ENCODE measurements at places on chromosomes 3 and 15.

- no peak for DNase-seq
Observed at GRCh38 chr3:49476563-49476962, 6.5 kb downstream of the DAG1 start.

DNA sequence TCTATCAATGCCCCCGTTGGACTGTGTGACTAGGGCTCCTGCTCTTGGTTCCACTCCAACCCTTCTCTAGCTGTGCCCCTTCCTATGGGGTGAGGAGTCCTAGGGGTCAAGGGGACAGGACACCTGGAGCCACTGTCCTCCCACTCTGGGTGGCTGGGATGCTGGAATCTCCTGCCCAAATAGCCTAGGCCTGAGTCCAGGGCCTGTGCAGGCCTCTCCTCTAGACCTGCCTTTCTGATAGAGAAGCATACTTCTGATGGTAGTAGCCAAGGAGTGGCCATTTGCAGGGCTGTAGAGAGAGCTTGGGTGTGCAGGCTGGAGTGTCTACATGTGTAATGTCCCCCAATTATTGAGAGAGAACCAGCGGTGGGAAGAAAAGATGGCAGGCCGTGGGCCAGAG lies 54.2 kb downstream of the ITGA11 start:
- no peak for DNase-seq

DNA sequence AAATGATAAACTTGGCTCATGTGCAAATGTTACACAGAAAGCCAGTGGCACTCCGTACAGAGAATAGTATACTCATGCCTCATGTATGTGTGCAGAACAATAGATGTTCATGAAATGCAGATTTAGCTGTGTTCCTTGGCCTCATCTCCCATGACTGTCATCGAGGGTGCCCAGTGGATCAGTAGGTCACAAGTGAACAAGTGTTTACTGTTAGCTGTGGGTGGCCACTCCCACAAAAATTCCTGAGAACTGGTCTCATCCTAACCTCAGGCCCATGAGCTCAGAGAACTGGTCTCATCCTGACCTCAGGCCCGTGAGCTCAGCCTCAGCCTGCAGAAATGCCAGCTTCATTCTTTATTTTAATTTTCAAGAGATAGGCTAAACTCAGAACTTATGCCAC lies 124.1 kb downstream of the GADL1 start:
- no peak for DNase-seq

- no peak for DNase-seq
Observed at GRCh38 chr3:20185331-20185678, 701 bp downstream of the SGO1 start.

GRCh38 chr3:88626456-88627120 lies 476.8 kb downstream of the C3orf38 start:
- peak; percentile 96 for DNase-seq

DNA sequence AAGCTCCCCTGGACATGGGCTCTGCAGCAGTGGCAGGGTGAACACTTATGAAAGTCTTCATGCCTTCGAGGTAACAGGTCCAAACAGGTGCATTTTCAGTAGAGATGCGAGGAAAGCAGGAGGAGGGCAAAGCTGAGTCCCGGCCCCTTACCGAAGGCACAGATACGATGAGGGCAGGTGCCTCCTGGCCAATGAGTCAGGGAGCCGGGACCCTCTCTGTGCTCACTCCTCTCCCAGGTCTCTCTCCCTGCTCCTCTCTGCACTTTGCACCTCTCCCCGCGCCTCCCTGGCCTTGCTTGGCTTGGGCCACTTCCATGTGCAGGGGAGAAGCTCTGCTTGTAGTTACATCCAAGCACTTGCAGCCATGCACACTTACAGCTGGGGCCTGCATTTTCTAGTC lies 187.1 kb downstream of the ATP10A start:
- DNase-seq = no peak

DNA sequence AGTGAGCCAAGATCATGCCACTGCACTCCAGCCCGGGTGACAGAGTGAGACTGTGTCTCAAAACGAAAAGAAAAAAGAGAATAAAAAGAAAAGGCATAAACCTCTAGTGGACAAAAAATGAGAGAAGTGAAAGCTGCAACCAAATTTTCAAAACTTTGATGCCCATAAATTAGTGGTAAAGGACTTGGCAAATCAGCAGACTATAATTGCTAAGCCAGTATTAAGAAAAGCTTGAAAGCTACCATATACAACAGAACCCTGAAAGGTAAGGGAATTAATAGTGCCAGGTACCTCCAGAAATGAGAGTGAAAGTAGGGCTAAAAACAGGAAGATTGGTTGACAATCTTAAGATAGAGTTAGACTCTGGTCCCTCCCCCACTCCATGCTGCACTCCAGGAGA lies 32.9 kb upstream of the SLC22A13 start:
- DNase-seq = no peak

DNA sequence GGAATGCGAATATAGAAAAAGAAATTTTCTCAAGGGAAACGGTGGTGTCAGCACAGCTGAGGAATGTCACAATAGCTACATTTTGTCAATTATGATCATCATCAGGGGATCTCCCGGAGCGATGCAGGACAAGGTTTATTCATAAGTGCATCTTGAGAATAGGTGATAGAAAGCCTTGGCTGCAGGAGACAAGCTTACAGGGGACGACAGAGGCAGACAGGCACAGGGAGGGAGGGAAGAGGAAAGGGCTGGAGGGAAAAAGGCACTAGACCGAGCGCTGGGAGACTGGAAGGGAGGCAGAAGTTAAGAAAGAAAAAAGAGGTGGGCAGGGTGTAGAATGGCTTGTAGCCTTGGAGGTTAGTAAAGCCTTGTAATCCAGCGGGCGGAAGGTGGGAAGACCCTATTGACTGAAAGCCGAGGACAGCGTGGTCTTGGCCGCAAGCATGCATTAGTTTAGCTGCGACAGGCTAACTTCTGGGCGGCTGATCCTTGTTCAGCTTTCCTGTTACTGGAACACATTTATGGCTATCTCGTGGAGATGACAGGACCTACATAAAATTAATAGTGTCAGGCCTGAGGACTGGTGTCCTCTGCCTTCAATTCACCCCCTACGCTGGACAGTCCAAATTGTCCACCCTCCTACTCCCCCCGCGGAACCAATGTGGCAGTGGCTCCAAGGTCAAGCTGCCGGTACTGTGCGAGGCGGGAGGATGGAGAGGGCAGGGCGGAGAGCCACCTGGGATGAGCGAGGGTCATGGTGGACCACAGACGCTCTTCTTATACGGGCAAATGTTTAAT lies 1.4 kb upstream of the NECTIN3 start:
- DNase-seq = no peak

DNA sequence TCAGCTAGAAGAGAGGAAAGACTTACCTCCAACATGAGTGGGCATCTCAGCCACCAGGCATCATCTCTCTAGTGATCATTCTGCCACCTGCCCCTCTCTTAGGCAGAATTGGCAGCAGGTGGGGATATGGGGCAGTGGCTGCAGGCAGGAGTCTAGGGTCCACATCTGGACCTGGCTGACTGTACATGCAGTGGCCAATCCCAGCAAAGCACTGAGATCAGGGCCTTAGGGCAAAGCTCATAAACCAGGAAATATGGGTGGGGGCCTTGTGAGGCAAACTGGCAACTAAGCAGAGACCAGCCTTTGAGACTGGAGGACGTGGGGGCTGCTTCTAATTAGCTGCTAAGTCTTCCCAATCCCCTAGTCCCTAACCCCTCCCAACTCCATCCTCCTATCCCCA lies 12.9 kb downstream of the POMGNT2 start:
- no peak for DNase-seq

GRCh38 chr15:70715840-70716485 lies 47.4 kb downstream of the UACA start:
- DNase-seq = no peak

DNA sequence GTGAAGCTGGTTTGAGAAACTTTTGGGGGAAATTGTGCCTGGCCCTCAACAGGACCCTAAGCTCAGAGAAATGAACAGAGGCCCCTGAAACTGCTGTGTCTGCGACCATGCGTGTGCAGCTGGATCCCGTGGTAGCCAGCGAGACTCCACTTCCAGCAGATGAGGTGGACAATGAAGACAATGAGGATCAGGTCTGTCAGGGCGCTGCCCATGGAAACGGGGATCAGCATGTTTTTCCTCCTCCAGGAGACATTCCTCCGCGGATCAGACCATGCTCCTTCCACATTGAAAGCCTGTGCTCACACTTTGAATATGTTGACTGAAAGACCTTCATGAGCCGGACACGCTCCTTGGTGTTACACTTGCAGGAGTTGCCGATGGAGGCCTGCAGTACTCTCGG lies 1439.8 kb upstream of the ALCAM start:
- no peak for DNase-seq

- DNase-seq = no peak
Observed at GRCh38 chr15:39546842-39547241, 34.0 kb upstream of the THBS1 start.

GRCh38 chr3:149726716-149727407 lies 25.4 kb downstream of the COMMD2 start:
- DNase-seq = no peak

GRCh38 chr15:62953021-62953420 lies 89.5 kb upstream of the TPM1 start:
- DNase-seq = no peak

DNA sequence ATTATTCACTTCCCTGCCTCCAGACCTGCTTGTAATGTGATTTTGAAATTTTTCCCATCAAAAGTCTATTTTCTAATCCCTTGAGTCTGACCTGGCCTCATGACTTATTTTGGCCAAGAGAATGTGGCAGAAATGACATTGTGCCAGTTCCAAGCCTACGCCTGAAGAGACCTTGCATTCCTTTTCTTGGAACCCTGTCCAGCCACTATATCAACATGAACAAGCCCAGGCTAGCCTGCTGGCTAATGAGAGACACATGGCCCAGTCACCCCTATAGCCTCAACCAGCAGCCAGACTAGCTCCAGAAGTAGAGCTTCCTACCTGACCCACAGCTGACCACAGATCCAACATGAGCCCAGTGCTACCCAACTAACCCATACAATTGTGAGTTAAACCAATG lies 121.1 kb upstream of the ACP3 start:
- DNase-seq = no peak

GRCh38 chr3:126155819-126156218 lies 24.6 kb downstream of the ALDH1L1 start:
- no peak for DNase-seq

- no peak for DNase-seq
Observed at GRCh38 chr15:55494931-55495330, 13.1 kb downstream of the DNAAF4 start.

DNA sequence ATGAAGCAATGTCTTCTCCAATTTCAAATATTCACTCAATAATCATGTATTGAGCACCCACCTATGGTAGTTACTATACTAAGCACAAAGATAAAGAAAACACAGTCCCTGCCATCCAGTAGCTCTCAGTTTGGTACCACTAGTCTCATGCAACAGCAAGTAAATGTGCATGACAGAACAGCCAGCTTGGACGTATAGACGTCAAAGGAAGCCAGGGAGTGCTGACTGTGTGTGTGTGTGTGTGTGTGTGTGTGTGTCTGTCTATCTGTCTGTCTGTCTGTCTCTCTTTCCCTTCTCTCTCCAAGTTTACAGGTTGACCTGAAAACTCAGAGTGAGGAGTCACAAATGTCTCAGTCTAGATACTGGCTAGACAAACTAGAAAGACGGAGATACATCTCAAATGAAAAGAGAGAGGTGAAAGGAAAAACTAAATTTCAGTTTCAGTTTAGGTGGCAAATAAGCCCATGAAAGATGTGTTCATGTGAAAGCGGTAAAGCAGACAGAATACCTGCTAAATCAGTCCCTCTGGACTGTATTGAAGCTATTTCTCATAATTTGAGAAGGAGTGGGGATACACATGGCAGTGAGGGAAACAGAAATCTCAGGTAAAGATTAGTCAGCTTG lies 141.1 kb upstream of the PTPRG start:
- DNase-seq = no peak

GRCh38 chr15:90873998-90874605 lies 5.7 kb downstream of the FURIN start:
- DNase-seq = no peak

GRCh38 chr3:194556086-194557056 lies 69.6 kb upstream of the ATP13A3 start:
- no peak for DNase-seq

GRCh38 chr3:131299836-131300235 lies 81.7 kb upstream of the NUDT16 start:
- DNase-seq = no peak

- DNase-seq = no peak
Observed at GRCh38 chr3:95629802-95630201, 1184.6 kb upstream of the EPHA6 start.

DNA sequence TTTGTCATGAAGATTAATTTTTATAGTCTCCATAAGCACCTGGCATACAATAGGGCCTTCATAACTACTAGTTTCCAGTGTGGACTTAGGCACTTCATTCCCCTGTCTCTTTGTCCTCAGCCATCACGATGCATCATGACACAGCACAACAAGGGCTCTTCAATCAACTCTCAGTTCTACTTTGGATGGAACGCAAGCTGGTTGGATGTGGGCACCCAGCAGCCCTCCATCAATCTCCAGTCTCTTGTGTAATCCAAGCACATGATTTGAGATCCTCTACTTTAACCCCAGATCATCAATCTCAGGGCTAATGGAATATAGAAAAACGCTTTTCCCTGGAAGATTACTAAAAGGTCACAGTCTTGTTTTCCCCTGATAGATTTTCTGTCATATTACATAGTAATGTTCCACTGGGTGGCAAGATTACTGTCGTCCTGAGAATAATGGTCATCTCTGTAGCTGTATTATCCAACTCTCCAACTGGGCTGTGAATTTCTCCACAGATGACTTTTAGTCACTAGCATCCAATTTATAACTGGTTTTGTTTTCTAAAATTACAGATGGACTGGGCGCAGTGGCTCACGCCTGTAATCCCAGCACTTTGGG lies 22.9 kb upstream of the CHRNA7 start:
- no peak for DNase-seq

- DNase-seq = no peak
Observed at GRCh38 chr3:49699281-49699979, 10.1 kb downstream of the RNF123 start.

DNA sequence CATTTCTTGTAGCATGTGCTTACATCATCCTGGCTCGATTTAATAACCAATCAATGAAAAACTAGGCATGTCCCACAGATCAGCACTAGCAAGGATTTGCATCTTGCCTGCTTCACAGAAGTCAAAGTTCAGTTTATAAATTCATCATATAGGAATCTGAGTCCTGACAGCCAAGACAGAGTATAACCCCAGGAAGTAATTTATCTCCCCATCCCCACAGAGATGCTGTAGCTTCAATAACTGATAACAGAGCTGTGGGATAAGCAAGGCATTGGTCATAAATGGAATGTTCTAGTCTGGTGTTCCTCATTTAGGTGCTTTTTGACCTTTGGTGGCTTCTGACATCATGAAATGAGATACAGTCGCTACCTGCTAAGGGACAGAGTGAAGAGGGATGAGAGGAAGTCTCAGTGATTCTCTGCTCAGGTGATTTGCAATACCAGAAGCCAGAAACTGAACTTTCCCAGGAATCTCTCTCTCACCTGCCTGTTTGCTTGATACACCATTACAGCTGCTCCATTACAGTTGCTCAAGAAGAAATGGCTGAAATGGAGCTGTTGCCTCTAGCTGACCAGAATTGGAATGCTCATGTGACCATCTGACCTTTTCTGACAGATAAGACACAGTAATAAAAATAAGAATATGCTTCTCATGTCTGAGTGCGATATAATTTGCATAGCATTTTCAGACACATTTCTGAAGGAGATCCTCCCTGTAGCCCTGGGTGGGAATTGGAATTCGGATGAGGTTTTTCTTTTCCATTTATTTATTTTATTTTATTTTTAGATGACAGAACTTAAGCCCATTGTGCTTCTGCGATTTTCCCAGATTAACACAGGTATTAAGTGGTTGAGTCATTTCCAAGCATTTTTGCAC lies 217.1 kb upstream of the KCNMB2 start:
- DNase-seq = no peak

GRCh38 chr15:38894243-38894948 lies 329.8 kb upstream of the RASGRP1 start:
- DNase-seq = no peak

- DNase-seq = no peak
Observed at GRCh38 chr3:51705276-51706020, 1.4 kb upstream of the GRM2 start.
